ENCODE measurements at places on chromosomes 4 and X.
A peak's percentile ranks its signal among the peaks of the same experiment; 100 is the strongest.

GRCh38 chr4:40991908-40992307 lies 222.4 kb downstream of the APBB2 start:
- no peak for DNase-seq

DNA sequence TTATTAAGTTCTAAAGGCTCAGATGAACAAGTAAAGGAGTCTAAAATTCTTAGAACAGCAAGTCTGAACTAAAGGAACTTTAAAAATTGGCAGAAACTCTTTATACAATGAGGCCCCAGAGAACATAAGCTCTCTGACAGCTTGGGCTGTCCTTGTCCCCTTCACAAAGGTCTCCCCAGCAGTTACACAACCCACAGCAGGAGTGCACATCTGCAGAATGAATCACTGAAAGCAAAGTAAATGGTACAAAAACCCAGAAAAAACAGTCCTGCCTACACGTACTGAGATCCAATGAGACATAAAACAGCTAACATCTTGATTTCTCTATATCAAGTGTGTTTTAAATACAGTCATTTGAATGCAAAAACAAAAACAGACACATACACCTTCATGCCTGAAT lies 18.7 kb downstream of the RBBP7 start:
- peak; percentile 56 for DNase-seq

- no peak for DNase-seq
Measured at GRCh38 chr4:98358630-98359248, 97.6 kb downstream of the RAP1GDS1 start.

GRCh38 chrX:118698516-118699170 lies 28.8 kb upstream of the IL13RA1 start:
- peak; percentile 41 for DNase-seq

GRCh38 chr4:84585251-84585650 lies 2.3 kb downstream of the CDS1 start:
- DNase-seq, result no peak

GRCh38 chr4:110682311-110682710 lies 59.4 kb upstream of the PITX2 start:
- DNase-seq, result peak; percentile 76

DNA sequence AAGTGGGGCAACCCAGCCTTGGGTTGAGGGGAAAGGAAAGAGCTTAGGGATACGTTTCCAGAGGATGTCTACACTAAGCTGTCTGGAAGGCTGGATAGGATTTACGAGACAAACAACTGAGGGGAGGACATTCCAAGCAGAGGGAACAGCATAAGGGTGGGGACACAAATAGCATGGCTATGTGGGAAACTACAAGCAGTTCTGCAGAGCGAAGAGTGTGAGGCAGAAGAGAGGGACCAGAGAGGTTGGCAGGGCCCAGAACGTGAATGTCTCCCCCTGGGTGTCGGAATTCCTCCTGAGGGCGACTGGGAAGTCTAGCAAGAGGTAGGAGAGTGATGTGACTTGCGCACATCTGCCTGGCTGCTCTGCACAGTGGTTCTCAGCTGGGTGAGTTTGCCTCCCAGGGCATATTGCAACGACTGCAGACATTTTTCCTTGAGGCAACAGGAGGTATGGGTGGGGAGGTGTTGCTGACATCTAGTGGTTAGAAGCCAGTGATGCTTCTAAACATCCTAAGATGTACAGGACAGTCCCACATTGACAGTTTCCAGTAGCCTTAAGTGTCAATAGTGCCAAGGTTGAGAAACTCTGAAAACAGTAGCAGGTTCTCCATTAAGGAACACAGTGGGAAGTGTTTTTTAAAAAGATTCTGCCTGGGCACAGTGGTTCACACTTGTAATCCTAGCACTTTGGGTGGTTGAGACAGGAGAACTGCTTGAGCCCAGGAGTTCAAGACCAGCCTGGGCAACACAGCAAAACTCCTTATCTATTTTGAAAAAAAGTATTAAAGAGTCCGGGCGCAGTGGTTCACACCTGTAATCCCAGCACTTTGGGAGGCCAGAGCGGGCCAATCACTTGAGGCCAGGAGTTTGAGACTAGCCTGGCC lies 9.2 kb downstream of the NDUFA1 start:
- peak; percentile 67 for DNase-seq

DNA sequence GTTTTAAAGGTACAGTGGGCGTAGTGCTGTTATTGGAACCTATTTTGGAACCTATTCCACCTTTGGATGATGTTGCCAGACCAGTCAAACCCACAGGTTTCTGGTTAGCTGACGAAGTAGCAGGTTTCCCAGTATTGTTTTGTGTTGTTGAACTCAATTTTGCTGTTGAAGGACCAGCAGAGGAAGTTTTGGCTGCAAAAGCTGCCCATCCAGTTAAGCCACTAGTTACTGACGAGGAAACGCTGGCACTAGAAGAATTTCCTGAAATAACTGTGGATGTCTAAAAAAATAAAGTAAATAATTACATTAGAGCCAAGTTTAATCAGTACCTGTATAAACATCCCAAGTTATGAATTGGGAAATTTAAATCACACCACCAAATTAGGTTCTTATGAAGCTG lies 25.5 kb downstream of the INTS12 start:
- DNase-seq, result no peak

DNA sequence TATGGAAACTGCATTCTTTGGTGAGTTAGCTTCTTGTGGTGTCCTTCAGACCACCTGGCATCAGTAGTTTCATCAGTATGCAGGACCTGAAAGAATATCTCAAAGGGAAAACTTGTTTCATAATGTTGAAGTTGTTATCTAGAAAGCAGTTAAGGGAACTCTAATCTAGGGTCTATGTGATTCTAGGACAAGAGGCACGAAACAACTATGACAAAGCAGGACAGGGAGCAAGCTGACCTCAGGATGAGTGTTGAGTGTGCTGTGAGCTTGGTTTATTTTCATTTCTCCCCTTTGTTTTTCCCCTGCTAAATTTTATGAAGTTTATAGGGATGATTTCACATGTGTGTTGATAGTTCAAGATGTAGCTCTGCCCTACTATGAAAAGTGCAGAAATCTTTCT lies 65.7 kb downstream of the MXRA5 start:
- DNase-seq, result no peak

- DNase-seq, result no peak
Measured at GRCh38 chr4:182105416-182105815, 137.8 kb upstream of the TENM3 start.

GRCh38 chrX:44785652-44786051 lies 58.2 kb upstream of the DUSP21 start:
- peak; percentile 97 for DNase-seq

DNA sequence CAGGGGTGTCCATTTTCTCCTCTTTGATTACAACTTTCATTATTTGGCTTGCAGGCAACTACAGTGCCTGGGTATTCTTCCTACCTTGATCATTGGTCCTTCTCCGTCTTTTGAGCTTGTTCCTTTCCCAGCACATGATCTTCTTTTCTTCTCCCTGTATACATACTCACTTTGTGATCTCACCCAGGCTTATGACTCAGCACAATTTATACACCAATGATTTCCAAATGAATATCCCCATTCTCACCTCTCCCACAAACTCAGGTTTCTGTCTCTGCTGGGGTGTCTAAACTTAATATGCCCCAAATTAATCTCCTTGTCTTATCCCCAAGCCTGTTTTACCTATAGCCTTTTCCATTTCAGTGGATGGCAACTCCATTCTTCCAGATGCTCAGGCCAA lies 19.5 kb upstream of the C4orf54 start:
- DNase-seq, result no peak

DNA sequence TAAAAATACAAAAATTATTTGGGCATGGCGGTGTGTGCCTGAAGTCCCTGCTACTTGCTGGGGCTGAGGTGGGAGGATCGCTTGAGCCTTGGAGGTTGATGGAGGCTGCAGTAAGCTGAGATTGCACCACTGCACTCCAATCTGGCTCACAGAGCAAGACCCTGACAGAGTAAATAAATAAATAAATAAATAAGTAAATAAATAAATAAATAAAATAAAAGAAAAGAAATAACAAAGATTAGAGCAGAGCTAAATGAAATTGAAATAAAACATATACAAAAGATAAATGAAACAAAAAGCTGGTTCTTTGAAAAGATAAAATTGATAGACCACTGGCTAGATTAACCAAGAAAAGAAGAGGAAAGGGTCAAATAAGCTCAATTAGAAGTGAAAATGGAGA lies 43.1 kb downstream of the HPGD start:
- no peak for DNase-seq

- DNase-seq, result no peak
Measured at GRCh38 chr4:157558016-157558415, 337.5 kb downstream of the GRIA2 start.

GRCh38 chr4:102153391-102153790 lies 191.9 kb downstream of the SLC39A8 start:
- DNase-seq, result no peak

DNA sequence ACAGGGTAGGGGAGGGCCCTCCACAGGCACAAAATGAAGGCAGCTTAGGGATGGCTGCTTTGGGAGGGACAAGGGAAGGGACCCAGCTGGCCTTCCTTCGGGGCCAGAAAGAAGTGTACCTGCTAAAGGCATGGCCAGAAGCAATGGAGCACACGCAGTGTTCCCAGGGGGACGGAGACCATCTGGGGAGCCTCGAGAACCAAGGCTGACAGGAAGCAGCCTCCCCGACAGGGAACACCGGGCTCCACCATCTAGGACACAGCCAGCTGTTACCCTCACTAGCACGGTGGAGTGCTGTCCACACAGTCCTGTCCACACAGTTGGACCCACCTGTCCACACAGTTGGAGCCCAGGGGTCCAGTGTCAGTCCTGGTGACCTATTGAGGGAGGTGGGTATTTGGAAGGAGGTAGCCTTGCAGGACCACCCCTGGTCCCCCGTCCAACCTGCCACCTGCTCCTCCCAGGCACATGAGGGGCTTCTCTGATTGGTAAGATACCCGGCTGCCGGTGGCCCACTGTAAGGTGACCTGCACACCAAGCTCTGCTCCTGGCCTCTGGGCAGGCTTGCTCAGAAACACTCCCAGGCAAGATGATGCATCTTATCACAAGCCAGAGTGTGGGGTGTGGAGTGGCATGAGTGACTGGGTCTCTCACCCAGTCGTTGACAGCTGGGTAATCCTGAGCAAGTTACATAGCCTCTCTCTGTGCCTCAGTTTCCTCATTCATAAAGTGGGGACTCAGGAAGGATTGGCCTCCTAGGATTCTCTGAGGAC lies 20.5 kb upstream of the AFAP1 start:
- peak; percentile 91 for DNase-seq

Measured in fibroblast of mammary gland (primary cell).